Kidney tubule cell (primary cell): ENCODE measurements at places on chromosomes 6 and 20.

DNA sequence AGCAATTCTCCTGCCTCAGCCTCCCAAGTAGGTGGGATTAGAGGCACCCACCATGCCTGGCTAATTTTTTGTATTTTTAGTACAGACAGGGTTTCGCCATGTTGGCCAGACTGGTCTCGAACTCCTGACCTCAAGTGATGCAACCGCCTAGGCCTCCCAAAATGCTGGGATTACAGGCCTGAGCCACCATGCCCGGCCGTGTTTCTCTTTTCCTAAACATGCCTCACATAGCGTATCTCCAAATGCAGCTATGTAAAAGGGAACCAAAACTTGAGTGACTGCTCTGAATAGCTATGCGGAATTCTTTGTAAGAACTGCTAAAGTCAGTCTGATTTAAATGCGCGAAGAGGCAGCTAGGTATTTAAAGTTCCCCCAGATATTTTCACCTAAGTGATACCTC is 20.5 kb downstream of the BPIFA2 start:
- DNase-seq: no peak

GRCh38 chr6:45827952-45828530 is 187.6 kb downstream of the CLIC5 start:
- DNase-seq: no peak

DNA sequence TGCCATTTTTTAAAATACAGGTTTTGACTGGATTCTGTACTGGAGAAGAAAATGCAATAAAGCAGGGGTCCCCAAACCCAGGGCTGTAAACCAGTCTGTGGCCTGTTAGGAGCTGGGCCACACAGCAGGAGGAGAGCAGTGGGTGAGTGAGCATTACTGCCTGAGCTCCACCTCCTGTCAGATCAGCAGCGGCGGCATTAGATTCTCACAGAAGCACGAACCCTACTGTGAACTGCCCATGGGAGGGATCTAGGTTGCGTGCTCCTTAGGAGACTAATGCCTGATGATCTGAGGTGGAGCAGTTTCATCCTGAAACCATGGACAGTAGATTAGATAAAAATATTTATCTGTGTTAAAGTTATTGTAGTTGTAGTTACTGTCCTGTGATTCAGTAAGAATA is 21.1 kb upstream of the FBXO9 start:
- DNase-seq: peak; percentile 44

DNA sequence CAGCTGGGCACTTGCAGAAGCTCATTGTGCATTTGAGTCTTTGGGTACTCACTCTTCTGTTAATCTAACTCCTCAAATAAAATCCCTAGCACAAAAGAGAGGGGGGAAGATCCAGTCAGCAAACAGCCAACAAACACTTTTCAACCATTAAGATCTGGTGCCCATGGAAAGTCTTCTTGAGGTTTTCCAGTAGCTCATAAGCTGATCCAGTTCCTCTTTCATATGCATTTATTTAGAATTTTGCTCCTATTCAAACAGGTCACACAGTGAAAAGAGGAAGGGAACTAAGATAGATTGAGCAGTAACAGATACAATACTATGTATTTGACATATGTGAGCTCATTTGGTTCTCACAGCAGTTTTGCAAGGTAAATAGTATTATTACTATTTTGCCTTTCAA is 38.6 kb downstream of the HLA-DPB1 start:
- no peak for DNase-seq

GRCh38 chr20:25288291-25289181 is 40.7 kb downstream of the PYGB start:
- DNase-seq: no peak

DNA sequence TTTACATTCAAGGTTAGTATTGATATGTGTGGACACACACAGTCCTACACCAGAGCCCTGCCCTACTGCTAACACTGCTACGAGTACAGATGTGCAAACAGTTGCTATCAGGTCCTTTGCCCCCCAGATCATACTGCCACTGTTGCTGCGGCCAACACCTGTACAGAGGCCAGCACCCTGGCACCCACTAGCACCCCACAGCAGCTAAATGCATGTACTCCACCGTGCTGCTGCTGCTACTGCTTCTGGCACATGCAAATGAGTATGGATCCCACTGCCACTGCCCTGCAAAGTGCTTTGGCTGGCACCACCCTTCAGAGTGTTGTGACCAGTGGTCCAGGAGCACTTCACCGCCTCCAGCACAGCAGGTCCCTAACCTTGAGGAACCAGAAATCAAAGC is 621.9 kb downstream of the GRIK2 start:
- no peak for DNase-seq

DNA sequence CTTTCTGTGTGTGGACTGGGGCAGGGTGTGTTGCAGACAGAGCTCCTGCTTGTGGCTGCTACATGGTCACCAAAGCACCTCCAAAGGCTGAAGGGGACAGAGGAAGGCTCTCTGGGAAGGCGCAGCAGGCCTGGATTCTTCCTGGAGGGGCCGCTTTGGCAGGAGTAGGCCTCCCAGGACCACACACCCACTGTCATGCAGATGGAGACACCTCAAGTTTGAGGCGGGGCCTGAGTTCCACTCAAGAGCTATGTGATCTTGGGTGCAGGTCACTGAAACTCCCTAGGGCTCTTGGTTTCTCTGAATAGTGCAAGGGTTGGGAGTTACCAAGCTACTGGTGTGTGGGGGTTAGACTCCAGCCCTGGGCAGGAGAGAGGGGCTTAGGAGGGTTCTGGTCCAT is 27.9 kb downstream of the EFCAB8 start:
- no peak for DNase-seq

GRCh38 chr6:25014791-25015560 is 79.2 kb upstream of the RIPOR2 start:
- peak; percentile 24 for DNase-seq

DNA sequence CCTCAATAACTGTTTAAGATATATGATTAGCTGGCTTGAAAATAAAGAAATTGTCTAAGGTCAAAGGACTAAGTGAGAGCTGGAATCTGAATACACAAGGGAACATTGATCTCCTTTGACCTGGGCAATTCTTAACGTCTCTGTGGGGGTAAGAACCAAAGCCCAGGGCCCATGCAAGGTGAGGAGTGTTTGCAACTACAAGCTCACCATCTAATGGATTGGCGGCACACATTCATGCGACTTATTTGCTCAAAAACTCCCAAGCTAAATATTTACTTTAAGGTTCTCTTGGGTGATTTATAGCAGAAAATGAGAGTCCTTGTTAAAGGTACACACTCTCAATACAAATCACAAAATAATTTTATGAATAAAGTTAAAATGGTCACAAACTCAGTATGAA is 392.0 kb upstream of the FLRT3 start:
- no peak for DNase-seq

DNA sequence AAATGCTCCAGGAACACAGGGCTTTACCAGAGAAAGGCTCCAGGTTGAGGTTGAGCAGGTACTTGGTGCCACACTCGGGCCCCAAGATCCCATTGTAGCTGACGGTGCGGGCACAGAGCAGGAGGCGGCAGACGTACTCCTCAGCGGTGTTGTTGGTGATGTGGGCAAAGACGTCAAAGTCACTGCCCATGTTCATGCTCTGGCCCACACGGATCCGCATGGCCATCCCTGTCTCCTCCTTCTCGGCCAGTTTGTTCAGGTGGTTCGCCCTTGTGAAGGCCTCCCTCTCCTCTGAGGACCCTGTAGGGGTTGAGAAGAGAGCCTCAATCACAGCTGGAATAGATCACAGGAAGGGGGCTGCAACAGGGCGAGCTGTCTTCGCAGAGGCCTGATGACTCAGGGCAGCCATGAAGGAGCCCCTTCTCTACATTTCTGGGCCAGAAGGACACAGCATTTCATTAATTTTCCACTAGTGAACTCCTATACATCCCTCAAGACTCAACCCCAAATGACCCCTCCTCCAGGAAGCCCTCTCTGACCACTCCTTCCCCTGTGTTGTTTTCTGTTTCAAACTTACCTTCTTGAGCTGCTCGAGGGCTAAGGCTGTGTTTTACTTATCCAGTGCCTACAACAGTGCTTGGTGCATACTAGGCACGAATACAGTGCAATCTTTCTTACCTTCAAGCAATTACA is 26.8 kb downstream of the TGM2 start:
- no peak for DNase-seq

DNA sequence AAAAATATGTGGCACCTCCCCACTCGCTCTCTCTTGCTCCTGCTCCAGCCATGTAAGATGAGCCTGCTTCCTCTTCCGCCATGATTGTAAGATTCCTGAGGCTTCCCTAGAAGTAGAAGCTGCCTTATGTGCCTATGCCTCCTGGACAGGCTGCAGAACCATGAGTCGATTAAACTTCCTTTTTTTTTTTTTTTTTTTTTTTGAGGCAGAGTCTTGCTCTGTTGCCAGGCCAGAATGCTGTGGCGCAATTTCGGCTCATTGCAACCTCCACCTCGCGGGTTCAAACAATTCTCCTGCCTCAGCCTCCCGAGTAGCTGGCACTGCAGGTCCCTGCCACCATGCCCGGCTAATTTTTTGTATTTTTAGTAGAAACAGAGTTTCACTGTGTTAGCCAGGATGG is 112.5 kb downstream of the FAM217A start:
- no peak for DNase-seq
